ENCODE measurements at places on chromosomes 1 and 21.

DNA sequence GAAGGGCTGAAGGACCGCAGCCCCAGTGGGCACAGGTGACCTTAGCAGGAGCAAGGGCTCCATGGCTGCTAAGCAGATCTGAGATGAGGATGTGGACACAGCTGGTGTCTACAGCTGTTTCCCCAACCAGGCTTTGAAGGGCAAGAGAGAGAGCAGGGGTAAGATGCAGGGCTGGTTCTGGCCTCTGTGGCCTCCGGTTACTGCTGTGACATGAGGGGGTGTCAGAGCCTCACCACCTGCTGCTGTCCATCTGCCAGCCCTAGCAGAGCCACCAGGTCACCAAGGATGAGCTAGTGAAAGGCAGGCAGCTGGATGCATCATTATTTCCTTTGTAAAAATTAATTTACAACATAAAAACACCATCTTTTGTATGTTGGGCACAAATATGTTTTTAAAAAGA lies 33.4 kb downstream of the OBSCN start:
- DNase-seq = no peak

- DNase-seq = no peak
Measured at GRCh38 chr1:162023181-162023546, 505 bp downstream of the OLFML2B start.

- no peak for DNase-seq
Measured at GRCh38 chr1:14363707-14364413, 234.6 kb upstream of the KAZN start.

DNA sequence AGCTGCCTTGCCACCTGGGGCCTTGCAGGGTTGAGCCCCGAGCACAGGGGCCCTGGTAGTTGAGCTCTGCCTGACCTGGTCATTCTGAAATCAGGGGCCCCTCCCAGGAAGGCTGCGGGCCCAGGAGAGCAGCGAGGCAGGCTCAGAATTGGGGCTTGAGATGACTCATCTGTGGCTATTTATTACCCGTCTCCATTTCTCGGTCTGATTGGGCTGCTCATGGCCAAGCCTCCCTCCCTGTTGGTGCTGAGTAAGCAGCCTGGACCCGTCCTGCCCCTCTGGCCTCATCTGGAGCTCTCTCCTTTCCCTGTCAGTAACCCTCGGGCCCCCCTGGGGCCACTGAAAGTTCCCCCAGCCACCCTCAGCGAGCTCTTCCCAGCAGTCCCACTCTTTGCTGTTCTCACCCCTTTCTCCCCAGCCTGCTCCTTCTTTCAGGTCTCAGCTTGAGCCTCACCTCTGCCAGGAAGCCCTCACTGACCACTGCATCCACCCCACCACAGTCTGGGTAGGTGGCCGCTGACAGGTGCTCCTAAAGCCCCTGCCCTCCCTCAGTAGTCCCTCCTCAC lies 11.0 kb upstream of the TNFRSF8 start:
- DNase-seq = peak; percentile 45

- peak; percentile 33 for DNase-seq
Measured at GRCh38 chr1:221845650-221846371, 103.9 kb upstream of the DUSP10 start.

DNA sequence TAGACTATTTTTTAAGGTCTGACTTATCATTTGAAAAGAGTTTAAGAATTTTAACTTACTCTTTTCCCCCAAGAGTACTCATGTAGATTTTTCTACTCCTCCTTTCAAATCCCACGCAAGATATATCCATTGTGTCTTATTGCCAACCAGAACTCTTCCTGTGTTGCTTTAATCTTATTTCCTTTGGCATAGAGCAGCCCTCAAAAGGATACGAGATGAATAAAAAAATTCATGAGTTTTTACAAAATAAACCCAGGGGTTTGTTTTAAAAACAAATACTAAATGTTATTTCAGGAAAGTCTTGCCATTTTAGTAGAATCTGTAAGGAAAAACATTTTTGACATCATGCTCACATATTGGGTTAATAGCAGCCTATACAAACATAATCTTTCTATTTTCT lies 543.2 kb upstream of the CXADR start:
- no peak for DNase-seq

GRCh38 chr1:175543447-175543846 lies 199.9 kb downstream of the TNR start:
- no peak for DNase-seq

GRCh38 chr1:18358600-18358999 lies 122.1 kb upstream of the KLHDC7A start:
- no peak for DNase-seq

GRCh38 chr1:178953034-178953433 lies 72.7 kb upstream of the FAM20B start:
- DNase-seq = no peak

DNA sequence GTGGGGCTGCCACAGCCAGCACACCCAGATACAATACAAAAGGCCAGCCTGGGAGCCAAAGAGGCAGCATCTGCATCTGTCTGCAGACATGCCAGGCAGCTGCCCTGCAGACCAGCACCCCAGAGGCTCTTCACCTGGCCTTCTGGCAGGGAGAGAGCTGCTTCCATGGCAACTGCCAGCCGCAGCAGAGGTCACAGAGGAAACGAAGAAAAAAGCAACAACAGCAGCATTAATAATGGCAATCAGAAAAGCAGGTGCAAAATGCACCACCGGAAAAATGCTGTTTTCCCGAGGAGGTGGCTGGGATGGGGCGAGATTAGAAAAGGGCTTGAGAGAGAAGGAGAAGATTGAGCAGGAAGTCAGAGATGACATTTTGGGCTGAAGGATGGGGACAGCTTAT lies 309.5 kb downstream of the PCP4 start:
- DNase-seq = no peak

GRCh38 chr1:84581648-84582047 lies 7.4 kb upstream of the CTBS start:
- DNase-seq = no peak

- no peak for DNase-seq
Measured at GRCh38 chr1:237681210-237681609, 209.5 kb downstream of the ZP4 start.

DNA sequence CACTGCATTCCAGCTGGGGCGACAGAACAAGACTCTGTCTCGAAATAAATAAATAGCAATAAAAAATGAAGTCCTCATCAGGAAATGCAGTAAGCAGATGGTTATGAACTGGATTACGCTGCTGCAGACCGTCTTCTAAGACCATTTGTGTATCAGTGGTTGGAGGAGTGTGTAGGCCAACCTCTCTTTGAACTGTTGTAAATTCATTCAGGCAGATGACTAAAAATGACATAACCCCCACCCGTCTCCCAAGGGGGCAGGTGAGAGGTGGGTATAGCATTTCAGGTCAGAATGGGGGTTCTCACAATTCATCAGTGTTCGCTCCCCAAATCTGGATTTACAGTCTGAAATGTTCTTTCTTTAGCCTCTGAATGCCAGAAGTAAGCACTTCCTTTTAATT lies 177.3 kb downstream of the KIF26B start:
- DNase-seq = no peak

DNA sequence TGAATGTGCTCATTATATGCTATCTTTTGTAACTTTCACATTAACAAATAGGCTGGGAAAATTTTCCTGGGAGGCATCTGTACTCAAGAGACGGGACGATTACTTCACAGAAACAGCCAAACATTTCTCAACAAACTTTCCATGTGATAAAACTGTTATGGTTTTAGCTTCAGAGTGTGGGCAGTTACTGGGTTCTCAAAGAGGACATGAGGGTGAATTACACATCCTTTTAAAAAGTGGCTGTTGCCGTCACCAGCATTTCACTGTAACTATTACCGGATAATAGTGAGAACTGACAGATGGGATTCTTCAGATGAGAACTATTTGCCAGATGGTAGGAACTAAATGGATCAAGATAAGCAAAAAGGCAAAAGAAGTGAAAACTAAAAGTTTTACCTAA lies 109.1 kb downstream of the APP start:
- no peak for DNase-seq

GRCh38 chr1:183996040-183996384 lies 41.5 kb downstream of the COLGALT2 start:
- DNase-seq = no peak

GRCh38 chr1:226653311-226653921 lies 85.7 kb downstream of the ITPKB start:
- DNase-seq = no peak

DNA sequence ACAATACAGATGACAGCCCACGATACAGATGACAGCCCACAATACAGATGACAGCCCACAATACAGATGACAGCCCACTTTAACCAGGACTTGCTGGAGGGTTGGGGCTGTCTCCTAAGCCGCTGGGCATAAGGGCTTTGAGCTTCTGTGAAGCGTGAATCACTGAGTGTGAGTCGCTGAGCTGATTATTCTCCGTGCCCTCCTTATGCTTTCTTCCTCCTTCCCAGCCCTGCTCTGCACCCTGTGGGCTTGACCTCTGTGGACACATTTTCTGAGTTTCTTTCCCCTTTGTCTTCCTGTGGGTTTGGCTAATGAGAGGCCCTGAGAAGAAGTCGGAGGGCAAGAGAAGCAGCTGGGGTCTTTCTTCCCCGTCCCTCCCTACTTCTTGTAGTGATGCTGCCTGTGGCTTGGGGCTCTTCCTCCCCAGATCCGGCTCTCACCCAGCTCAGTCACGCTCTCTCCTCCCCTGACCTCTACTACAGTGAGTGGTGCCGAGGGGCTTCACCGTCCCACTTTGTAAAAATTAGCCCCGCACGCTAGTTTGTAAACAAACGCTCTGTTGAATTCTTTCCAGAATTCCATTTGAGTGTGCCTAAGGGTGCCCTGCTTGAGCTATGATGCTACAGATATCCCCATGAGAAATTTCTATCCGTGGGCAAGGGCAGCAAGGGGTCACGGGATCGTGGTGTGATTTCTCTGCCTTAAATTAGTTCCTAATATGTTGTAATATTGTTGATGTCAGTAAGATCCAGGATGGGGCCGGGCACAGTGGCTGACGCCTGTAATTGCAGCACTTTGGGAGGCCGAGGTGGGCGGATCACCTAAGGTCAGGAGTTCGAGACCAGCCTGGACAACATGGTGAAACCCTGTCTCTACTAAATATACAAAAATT lies 46.4 kb upstream of the SOD1 start:
- DNase-seq = no peak

DNA sequence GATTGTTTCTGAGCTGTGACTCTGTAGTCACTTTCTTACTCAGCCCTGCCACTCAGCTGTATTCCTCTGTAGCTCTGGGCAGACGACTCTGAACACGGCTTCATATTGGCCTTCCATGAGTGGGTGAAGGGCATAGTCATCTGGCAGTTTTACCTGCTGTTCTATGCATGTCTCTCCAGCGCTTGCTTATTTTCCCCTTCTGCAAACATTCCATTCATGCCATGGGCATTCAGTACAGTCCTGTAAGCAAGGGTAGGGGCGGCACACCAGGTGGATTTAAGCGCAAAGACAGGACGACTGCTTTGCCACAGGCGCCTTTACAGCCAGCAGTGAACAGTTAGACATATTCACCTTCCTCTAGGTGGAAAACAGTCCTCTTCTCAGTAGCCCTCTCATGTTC lies 4.4 kb upstream of the WDR26 start:
- DNase-seq = no peak

DNA sequence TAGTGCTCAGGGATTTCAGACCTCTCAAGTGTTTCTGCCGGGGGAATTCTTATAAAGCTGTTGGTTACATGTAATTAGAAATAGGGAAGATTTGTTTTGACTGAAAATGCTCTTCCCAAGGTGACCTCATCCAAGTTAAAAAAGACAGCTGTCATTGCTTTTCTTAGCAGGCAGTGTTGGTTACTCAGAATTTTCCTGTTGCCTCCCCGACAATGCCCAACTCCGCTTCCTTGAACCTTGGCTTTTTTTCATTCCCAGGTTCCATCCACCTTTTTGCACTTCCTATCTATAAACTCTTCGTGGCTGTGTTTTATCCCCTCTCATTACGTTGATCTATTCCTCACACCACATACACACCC lies 825 bp upstream of the DPH5 start:
- DNase-seq = no peak

GRCh38 chr1:212504171-212504803 lies 71.6 kb downstream of the NENF start:
- DNase-seq = no peak

DNA sequence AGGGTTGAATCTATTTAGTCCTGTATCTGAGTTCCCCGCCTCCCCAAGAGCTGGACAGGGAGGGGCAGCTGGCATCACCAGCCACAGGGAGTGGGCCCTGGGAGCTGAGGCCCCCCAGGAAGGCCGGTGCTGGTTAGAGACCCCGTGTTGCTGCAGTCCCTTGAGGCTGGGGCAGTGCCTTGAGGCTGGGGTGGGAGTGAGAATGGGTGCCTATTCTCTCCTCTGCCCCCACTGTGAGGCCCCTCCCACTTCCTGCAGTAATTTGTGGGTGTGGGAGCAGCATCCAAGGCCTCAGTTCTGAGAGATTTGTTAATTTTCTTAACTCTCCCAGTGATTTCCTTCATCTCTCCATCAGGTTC lies 2.5 kb upstream of the TRAPPC3 start:
- DNase-seq = no peak

DNA sequence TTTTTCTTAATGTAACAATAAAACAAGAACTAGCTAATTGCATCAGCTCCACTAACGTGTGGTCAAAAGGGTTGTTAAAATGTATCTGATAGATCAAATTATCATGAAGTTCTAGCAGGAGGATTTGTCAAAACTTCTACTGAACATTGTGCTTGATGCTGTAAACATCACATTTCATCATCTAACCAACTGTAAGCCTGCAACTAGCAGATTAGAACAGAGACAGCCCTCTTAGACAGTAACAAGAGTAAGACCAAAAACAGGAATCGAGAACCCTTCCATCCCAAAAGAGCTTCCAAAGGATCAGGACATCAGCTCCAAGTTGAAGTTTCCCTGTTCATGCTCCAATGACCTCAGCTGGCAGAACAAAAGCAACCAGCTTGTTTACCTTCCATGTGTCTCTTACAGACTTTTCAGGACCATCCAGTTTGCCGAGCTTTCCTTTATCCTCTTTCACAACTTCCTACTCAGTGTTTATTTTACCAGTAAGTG lies 44.6 kb downstream of the NIBAN1 start:
- no peak for DNase-seq

DNA sequence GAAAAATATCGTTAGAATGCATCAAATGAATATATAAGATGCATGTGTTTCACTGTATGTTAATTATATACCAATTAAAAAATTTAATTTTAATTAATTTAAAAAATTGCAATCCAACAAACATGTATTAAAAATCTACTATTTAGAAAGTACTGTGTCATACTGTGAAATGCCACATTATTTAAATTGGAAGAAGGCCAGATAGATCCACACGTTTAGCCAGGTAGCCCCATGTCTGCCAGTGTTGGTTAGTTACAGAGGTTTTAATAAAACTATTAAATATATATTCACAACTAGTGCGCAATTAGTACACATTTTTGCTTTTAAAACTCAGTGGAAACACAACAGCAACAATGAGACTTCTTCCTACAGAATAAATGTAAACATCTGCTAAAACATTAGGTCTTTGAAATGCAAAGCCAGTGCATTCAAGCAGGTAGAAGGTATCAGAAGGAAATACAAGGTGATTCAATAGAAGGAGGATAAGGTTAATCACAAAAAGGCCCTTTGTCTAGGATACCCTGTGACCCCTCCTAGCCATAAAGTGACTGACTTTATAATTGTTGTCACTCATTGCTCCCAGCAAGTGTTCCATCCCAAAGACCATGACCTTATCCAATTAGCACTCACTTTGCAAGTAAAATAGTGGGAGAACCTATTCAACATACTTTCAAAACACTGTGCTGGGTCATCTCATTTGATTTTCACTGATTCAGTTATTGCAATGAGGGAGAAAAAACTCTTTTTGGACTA lies 211.5 kb downstream of the TTLL7 start:
- no peak for DNase-seq

- peak; percentile 51 for DNase-seq
Measured at GRCh38 chr1:181391301-181391900, 91.9 kb upstream of the CACNA1E start.
